ENCODE measurements at places on chromosomes 13 and 19. TPM values are rescaled to one million over a fixed set of nuclear protein-coding genes. Genes with fewer than 3 reads are reported as not detected.

The PPP1R37 gene
- total RNA-seq, result 44.8 TPM

The RFXAP gene
- total RNA-seq, result 11.7 TPM

DNA sequence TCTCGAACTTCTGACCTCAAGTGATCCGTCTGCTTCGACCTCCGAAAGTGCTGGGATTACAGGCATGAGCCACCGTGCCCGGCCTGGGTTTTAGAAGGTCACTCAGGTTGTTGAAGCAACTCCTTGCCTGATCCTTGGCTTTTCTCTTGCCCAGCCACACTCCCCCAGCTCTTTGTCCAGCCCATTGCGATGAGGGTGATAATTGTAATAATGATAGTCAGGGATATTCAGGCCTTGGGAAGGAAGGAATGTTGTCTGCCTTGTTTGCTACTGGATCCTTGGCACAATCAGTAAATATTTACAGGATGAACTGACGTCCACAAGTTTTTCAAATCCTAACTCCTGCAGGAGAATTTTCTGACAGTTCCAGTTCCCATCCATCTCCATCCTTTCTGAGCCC is 1.8 kb downstream of the THOP1 start:
- no peak for DNase-seq

DNA sequence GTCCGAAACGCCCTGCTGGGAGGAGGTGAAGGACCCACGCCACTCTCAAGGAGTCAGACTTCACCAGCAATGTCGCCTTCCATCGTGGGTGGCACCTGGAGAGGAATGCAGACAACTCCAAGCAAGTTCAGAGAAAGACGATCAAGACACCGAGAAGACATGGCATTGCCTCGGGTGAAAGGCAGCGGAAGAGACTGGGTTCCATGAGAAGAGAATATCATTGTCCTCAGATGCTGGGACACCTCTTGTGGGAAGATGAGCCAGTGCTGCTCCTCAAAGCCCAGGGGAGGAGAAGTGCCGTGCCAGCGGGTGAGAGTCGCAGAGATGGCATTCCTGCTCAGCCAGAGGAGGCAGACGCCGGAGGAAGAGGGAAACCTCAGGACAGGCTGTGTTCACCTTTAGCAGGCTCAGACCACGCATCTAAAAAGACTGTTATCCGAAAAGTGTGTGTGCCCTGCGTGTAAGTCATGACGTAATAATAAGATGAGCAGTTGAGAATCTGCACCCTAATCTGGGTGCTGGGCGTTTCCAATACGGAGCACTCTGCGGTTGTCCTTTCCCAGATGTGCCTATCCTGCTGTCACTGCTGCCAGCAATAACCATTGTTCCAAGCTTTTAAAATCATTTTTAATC is 144.6 kb upstream of the SPACA7 start:
- DNase-seq, result no peak

GRCh38 chr13:107069108-107069776 is 501.3 kb upstream of the ARGLU1 start:
- DNase-seq, result no peak

Data from progenitor cell of endocrine pancreas (in vitro differentiated cells).